Activated naive CD4-positive, alpha-beta T cell treated with Interleukin-2 at 50 U/mL for 16 hours (primary cell): ENCODE measurements at places on chromosomes 16 and 17.

- no peak for DNase-seq
Measured at GRCh38 chr16:61952841-61953240, 83.4 kb downstream of the CDH8 start.

DNA sequence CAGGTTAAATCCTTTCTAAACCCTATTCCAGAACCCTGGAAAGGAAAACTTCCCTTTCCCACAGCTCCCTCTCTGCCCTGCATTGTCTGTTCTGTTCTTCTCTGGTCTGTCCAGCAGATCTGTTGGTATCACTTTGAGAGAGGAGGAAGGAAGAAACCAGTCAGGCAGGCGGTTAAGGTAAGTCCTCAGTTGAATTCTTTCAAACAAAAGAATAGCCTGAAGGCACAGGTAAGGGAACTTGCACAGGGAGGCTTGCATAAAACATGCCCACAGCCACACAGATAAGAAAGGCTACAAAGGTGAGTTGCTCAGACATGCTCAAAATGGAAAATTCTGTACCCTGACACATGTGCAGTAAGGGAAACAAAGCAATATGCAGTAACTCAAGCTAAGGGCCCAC, 595.7 kb upstream of the CDH5 start:
- DNase-seq: no peak

- DNase-seq: no peak
Measured at GRCh38 chr16:50804290-50804907, 62.5 kb downstream of the CYLD start.

- no peak for DNase-seq
Measured at GRCh38 chr17:40921026-40921425, 16.4 kb downstream of the KRT23 start.

DNA sequence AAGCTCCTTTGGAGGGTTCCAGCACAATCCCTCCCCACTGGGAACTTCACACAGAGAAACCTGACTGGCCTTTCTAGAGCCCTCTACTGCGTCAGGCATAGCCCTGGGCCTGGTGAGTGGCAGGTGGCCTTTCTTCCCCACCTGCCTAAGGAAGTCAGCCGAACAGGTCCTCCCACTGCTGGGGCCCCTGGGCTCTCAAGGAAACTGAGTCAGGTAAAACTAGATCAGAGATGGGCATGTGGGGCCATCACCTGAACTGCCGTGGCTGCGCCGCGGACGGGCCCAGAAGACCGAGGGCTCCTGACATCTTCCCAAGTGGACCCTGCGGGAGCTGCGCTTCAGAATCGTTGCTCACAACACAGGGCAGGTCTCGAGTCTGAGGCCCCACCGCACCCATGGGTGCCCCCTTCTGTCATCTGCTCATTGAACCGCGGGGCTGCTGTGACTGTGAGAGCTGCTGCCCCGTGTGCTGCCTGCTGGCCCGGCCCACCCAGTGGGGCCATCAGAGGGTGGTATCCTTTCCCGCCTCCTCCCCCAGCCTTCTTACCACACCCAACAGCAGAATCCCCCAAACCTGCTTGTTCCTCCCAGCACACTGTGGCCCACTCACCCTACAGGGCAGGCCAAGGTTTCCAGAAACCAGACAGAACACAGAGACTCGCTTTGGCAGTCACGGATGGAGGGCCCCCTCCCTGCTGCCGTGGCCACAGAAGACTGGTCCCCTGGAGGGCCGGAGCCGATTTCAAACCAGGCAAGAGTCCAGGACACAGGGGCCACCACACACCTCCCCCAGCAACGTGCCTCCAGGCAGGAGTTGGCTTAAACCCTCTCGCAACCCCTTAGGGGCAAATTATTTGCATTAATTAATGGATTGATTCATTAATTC, 81.1 kb downstream of the TBC1D16 start:
- no peak for DNase-seq

DNA sequence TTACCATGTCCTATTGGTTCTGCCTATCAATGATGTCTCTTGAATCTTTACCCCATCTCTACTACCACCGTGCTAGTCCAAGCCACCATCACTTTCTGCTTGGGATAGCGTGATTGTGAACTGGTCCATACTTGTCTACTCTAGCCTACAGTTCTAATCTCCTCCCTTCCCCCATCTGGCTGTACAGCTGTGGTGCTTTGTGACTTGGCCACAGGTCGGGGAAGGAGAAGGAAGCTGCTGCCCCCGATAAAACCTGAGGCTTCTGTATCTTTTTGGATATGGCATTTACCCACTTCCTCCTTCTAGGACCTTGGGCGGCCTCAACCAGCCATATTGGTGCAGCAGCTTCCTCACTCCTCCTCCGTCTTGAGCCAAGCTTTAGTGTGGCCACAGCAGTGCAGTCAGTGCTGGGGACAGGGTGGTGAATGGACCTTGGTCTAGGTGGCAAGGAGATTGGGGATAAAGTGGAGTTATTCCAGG, 314 bp upstream of the ITGA2B start:
- DNase-seq: no peak

DNA sequence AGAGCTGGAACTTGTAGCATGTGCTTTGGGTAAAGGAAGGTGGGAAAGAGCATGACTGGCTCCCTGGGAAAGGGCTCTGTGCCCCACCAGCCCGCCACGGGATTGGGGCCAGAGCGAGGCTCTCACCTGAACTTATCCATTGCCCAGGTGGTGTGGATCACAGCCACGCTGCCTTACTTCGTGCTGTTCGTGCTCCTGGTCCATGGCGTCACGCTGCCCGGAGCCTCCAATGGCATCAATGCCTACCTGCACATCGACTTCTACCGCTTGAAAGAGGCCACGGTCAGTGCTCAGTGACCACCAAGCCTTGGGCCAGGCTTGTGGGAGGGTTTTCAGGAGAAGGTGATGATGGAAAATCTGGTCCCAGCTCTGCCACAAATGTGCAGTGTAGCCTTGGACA, 36.0 kb downstream of the SLC6A2 start:
- DNase-seq: no peak

DNA sequence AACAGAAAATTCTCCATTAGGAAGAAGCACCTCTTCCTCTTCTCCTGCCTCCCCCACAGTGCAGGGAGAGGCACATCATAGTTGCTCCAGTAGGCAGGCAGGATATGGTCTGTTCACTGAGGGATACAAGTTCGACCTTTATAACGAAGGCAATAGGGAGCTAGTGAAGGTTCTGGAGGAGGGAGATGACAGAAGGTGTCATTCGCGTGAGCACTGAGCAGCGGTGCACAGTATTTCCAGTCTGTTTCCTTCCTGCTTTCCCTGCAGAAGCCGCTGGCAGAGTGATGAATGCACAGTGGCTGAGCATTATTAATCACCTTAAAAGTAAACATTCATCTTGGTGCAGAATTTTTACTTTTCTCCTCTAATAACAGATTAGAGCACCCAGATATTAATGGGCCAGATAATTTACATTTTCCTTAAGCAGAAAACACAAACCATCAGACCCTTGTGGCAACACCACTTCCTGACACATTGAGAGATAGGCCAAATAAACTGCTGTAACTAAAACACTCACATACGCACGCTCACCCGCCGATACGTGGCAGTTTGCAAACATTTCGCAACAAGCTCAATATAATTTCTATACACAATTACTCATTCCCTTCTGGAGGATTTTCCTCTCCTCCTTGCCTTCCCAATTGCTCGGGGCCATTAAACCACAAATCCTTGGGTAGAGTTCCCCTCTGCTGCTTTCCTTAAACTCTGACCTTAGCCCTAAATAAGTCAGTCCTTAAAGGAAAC, 69.5 kb downstream of the AIPL1 start:
- no peak for DNase-seq

DNA sequence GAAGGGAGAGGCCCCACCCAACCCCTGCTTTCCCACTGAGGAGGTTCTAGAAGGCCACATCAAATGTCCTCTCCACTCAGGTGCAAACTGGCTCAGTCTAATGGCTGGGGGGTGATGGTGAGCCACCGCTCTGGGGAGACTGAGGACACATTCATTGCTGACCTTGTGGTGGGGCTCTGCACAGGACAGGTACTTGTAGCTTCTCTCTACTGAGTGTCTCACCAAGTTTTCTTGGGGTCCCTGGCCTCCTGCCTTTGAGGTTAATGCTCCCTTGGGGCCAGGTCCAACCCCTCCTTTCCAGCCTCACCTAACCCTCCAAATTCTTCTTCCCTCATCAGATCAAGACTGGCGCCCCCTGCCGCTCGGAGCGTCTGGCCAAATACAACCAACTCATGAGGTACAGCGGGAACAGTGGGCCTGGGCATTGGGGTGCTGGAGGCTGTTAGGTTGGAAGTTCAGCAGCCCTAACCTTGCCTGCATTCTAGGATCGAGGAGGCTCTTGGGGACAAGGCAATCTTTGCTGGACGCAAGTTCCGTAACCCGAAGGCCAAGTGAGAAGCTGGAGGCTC, 5.7 kb downstream of the ENO3 start:
- peak; percentile 48 for DNase-seq

GRCh38 chr17:38676706-38677504, 2.1 kb upstream of the EPOP start:
- DNase-seq: peak; percentile 87

GRCh38 chr16:85924675-85925074, 25.7 kb downstream of the IRF8 start:
- DNase-seq: peak; percentile 58

DNA sequence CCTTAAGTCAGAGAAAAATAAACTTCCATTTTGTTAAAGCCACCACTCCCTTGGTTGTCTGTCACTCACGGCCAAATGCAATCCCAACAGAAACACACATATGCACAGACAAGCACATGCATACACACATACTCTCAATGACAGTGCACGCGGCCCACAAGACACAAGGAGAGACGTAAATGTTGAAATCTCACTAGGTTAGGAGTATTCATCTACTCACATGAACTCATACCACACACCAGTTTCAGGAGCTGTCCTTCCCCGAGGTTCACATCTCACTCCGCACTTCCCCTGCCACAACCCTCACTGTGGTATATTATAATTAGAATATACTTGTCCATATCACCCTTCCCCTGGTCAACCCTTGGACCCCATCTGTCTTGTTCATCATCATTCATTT, 30.5 kb upstream of the CRYBA1 start:
- no peak for DNase-seq

GRCh38 chr17:57554826-57555635, 190.1 kb downstream of the CCDC182 start:
- DNase-seq: no peak

DNA sequence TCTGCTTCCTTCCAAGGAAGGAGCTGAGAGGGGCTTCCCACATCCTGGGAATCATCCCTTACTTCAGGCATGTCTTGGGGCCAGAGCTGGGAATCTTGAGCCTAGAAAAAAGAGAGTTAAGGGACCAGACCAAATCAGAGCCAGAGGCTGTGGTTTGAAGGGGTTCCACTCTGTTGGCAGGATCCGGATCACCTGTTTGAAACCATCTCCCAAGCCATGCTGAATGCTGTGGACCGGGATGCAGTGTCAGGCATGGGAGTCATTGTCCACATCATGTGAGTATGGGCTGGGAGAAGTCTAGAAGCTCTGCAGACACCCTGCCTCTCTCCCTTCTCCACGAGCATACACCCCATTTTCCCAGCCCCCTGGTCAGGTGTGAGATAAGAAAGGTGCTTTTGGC, 9.7 kb downstream of the PSMB3 start:
- no peak for DNase-seq
